Eye (tissue), 1 donor: ENCODE measurements at places on chromosomes 7 and 10.

DNA sequence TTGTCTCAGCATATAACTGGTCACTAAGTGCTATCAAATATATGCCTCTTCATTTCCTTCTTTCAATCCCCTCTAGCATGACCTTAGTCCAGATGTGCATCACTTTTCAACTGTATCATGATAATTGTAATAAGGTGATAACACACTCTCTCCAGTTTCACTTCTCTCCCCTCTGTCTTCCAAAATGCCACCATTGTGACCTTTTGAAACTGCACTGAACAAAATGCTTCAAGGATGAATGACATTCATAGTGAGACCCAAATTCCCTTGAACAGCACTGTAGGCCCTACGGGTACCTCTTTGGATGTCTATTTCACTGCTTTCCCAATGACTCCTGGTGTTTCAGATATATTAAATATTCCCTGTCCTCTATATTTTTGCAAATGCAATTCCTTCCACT, 224.8 kb downstream of the DNAJB9 start:
- no peak for DNase-seq

DNA sequence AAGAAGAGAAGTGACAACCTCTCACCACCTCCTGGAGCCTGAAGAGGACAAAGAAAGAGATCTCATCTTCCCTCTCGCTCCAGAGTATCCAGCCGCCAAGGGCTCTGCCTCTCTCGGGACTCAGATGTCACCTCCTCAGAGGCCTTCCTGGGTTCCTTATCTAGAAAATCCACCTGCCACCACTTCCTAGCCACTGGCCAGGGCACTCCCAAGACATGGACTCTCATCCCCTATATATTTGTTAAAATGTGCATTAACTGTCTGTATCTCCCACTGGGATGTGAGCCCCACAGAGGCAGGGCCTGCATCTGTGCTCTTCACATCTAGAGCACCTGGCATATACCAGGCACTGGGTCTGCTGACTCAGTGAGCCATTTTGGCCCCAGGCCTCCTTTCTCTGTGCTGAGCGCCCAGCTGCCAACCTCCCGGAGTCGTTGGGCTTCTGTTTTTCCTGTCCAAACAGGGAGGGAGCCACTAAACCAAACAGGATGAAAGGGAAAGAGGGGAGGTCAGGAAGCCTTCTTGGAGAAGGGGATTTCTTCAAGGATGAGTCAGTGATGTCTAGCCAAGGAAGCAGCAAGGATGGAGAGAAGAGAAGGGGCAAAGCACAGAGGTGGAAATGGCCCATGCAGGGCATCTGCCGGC, 58.9 kb downstream of the KCNMA1 start:
- DNase-seq: no peak

GRCh38 chr10:905503-905902, 26.0 kb downstream of the LARP4B start:
- DNase-seq: peak; percentile 11

GRCh38 chr7:37349979-37350590, 98.6 kb downstream of the ELMO1 start:
- no peak for DNase-seq

DNA sequence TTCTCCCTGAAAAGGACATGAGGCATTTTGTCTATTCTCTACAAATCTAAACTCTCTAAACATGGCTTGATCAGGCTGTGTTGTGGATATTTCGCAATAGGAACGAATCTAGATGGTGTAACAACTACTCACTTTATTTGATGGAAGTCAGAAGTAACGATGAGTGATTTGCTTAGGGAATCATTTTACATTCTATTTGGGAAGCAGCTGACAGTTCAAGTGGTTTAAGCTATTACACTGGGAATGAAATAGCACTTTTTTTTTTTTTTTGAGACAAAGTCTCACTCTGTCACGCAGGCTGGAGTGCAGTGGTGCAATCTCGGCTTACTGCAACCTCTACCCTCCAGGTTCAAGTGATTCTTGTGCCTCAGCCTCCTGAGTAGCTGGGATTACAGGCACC, 44.1 kb downstream of the NPY start:
- DNase-seq: no peak
